ENCODE measurements at places on chromosomes 11 and 22.
A peak's percentile ranks its signal among the peaks of the same experiment; 100 is the strongest.

GRCh38 chr11:10793470-10794255 is 15.1 kb downstream of the EIF4G2 start:
- DNase-seq: no peak

DNA sequence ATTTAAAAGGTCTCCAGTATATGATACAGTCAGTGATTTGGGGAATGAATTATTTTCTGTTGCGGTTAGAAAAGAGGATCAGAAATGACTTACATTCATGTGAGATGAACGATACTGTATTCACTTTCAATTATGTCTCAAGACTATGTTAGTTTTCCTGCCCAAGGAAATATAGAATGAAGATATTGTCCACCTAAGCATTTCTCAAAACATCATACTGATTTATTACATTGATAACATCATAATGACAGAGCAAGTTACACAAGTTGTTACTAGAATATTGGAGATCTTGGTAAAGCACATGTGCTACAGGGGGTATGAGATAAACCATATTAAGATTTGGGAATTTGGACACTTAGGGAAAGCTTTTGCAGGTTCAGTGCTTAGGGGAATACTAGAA is 67.8 kb upstream of the OR9G4 start:
- DNase-seq: no peak

DNA sequence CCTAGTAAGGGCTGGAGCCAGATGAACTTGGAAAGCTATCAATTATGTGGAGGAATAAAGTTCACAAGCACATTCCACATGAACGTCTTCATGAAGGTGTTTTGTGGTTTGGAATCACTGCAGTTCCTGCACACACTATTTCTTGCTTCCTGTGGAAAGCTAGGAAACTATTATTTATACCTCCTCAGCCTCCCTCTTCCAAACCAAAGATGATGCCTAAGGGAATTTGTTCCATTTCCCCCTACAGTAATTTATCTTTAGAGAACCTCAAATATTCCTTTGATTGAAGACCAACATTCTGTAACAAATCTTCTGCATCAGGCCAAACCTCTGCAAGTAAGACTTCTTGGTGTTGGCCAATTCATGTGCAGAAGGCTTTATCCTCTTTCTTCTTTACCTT is 115.8 kb upstream of the ARHGAP20 start:
- no peak for DNase-seq

DNA sequence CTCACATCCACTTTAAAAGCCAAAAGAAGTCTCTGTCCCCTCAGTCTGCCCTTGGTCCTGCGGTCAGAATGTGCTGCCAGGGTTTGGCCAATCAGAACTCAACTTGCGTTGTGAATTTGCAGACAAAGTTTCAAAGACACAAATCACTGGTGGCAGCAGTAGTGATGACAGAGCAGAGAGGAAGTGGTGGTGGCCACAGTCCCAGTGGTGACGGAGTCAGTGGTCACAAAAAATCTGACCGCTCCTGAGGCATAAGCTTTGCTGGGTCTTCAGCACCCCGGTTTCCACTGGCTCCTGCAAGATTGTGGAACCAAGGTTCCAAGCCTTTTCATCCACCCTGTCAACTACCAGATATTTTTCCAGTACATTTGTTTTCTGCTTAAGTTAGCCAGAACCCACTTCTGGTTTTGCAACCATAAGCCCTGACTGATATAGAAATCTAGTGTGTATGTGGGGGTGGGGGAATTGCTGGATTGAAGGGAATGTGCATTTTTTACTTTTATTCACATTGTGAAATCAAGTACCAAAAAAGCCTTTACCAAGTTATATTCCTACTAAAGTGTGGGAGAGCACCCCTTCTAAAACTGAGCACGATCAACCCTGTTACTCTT is 112.3 kb downstream of the TMPRSS5 start:
- DNase-seq: no peak

DNA sequence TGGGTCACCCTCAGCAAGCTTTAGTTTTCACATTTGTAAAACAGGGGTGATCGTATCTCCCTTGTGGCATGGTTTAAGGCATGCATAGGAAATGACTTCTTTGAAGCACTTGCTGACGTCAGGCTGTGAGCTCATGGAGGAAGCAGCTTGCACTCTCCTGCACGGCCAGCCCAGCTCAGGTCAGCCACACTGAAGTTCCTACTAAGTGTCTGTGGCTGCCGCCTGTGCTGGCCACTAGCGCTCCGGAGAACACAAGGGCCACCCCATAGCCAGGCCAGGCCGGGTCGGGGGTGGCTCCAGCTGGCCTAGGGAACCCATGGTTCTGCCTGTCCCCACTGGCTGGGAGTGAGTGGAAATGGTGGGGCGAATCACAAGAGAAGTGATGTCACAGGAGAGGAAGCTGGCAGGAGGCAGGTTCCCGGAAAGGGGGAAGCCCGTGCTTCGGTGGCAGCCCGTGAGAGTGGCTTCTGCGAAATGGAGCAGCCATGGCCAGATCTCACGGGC is 28.2 kb downstream of the KCTD17 start:
- no peak for DNase-seq

GRCh38 chr11:62353841-62354240 is 16.6 kb downstream of the ASRGL1 start:
- DNase-seq: no peak

- DNase-seq: no peak
Measured at GRCh38 chr11:19244621-19245020, 3.9 kb upstream of the E2F8 start.

- DNase-seq: no peak
Measured at GRCh38 chr22:45717789-45718188, 46.2 kb downstream of the ATXN10 start.

DNA sequence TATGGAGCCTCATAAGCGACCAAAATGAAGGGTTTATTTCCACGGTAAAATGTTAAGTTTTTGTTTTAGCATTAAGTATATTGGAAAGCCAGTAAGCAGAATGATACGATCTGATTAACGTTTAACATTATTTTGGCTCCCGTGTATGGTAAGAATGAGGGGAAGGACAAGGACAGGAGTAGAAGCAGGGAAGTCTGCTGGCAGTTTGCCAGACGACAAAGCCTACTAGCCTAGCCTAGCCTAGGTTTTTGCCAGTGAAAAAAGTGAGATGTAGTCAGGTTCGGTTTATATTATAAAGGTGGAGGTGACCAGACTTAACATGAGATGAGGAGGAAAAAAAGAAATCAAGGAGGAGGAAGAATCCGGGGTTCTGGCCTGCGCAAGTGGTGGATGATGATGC is 78.9 kb upstream of the ARHGAP32 start:
- DNase-seq: no peak

GRCh38 chr11:34546511-34547209 is 33.1 kb upstream of the ELF5 start:
- DNase-seq: peak; percentile 71

- DNase-seq: no peak
Measured at GRCh38 chr11:13118194-13118593, 109.1 kb downstream of the RASSF10 start.

GRCh38 chr22:50078761-50079160 is 6.5 kb downstream of the MLC1 start:
- DNase-seq: no peak

DNA sequence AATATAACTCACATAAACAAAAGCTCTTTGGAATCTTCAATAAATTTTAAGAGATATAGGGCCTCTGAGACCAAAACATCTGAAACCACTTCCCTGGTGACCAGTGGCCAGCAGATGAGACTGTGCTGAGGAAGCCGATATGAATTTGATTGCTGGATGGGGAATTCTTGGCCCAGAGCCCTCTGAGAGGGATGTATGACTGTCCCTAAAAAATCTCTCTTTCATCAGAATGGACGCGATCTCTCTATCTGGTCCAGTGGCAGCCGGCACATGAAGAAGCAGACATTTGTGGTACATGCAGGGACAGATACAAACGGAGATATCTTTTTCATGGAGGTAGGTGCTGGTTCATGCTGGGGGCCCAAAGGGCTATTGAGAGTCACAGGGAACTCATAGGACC is 37.5 kb downstream of the MYBPC3 start:
- no peak for DNase-seq

- peak; percentile 56 for DNase-seq
Measured at GRCh38 chr22:50199829-50200460, 866 bp upstream of the SELENOO start.

DNA sequence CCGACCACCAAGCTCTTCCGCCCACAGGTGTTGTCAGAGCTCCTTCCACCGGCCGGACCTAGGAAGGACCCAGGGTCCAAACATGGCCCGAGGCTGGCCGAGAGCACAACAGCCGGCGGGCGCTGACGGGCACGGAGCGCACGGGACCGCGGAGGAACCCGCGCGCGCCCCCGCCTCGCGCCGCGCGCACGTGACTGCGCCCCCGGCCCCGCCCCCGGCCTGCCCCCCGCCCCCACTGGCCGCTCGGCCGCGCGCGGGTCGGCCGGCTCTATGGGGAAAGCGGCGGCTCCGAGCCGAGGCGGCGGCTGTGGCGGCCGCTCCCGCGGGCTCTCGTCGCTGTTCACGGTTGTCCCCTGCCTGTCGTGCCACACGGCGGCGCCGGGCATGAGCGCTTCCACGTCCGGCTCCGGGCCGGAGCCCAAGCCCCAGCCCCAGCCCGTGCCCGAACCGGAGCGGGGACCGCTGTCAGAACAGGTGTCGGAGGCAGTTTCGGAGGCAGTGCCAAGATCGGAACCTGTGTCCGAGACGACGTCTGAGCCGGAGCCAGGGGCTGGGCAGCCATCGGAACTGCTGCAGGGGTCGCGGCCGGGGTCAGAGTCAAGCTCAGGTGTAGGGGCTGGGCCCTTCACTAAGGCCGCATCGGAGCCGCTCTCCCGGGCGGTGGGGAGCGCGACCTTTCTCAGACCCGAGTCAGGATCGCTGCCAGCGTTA is at the start of gene OSBP2:
TSS of gene OSBP2 (plus strand) at position 235 of the 711 bp plus-strand sequence. CDS start at position 271, 36 bp downstream.
- peak; percentile 23 for DNase-seq

- DNase-seq: no peak
Measured at GRCh38 chr11:71543866-71544265, 4.4 kb upstream of the KRTAP5-9 start.

DNA sequence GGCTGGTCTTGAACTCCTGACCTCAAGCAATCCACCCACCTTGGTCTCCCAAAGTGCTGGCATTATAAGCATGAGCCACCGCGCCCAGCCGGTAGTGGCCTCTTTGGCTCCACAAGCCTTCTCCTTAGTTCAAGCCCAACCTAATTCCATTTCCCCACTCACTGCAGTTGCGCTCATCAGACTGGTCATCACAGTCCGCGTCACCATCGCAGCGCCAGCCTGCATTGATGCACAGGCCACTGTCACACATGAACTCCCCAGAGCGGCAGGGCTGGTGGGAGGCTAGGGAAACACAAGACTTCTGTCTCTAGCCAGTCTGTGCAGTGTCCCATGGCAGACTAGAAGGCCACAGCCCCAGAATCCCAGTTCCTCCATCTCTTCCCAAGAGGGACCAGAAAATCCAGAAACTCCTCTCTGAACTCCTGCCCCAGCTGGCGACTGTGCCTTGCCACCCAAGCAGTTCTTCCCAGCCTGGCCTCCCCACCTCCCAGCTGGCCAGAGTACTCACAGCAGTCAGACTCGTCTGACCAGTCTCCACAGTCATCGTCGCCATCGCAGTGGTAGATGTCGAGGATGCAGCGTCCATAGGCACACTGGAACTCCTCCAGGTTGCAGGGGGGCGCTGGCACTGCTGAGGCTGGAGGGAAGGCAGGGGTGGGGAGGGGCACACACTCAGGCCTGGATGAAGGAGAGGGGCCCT is 19.8 kb downstream of the LRP4 start:
- DNase-seq: no peak

GRCh38 chr11:69394234-69394868 is 87.1 kb upstream of the LINC01488 start:
- no peak for DNase-seq

DNA sequence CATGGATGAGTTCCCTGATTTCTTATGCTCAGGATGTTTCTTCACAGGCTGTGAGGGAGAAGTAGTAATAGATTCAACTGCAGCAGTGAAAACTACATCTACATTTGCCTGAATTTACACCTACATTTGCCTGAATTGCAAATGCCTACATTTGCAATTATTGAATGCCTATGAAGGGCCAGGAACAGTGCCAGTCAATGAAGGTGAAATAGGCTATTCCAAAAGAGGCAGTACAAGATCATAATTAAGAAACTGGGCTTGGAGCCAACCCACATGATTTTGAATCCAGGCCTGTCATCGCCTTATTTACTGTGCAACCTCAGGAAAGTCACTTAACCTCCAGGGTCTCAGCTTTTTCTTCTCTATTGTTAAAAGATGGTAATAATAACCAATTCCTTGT is 1353.3 kb downstream of the FAM181B start:
- DNase-seq: no peak

DNA sequence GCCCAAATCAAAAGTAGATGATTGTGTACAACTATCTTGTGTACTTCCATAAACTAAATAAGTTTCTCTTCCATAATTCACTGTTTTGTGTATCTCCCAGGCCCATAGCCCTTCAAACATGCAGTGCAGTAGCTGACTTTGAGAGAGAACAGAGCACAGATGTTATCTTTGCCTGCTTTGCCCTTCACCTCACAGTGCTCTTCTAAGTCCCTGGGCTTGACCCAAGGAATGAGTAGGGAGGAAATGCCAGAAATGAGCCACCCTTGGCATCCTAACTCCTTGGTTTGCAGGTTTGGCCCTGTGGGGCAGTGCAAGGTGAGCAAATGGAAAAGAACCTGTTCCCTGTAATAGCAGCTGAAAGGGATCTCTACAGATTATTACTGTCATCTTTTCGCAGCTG is 79.2 kb downstream of the STIM1 start:
- no peak for DNase-seq

DNA sequence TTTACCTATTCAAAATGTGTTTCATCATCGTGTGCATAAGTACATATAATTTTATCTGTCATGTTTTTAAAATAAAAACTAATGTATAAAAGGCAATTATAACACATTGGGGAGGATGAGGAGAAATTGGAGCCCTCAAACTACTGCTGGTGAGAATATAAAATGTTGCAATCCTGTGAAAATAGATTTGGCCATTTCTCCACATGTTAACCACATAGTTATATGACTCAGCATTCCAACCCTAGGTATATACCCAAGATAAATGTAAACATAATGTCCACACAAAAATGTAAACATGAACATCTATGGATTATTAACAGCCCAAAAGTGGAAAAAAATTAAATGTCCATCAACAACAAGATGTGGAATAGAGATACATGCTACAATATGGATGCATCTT is 928.0 kb upstream of the FAT3 start:
- DNase-seq: no peak

DNA sequence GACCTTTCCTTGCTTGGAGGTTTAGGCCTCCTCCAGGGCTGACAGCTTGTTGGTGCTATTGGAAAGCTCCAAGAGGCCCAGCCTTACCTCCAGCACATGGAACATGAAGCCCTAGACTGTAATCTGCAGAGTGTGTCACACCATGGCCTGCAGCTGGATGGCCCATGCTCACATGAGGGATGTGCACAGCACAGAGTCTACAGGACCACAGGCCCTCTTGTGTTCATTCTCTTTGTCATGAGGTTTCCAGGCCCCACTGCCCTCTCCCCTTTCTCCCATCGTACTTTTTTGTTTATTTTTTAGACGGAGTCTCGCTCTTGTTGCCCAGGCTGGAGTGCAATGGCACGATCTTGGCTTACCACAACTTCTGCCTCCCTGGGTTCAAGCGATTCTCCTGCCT is 10.0 kb downstream of the FADS1 start:
- no peak for DNase-seq

- no peak for DNase-seq
Measured at GRCh38 chr11:110124605-110125004, 31.4 kb downstream of the ZC3H12C start.

- DNase-seq: no peak
Measured at GRCh38 chr11:61128947-61129638, 26.8 kb downstream of the CD5 start.

Data from HAP-1 (cell line).